ENCODE measurements at places on chromosomes 1 and 21.

DNA sequence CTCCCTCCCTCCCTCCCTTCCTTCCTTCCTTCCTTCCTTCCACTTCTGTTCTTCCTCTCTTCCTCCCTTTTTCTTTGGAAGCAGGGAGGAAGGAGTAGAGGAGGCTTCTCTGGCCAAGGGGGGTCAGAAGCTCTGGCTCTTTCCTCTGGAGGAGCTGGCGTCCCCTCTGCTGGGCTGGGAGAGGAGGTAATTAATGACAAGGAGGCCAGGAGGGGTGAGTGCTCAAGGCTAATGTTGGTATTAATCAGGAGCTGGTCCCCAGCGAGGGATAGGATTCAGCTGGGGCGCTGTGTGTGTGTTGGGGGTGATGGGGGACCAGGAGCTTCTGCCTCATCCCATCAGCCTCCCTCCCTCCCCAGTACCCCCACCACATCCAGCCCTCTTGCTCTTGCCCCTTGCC is 6.2 kb upstream of the PEAR1 start:
- no peak for DNase-seq

GRCh38 chr1:114208106-114208505 is 54.4 kb upstream of the SYT6 start:
- DNase-seq, result no peak

DNA sequence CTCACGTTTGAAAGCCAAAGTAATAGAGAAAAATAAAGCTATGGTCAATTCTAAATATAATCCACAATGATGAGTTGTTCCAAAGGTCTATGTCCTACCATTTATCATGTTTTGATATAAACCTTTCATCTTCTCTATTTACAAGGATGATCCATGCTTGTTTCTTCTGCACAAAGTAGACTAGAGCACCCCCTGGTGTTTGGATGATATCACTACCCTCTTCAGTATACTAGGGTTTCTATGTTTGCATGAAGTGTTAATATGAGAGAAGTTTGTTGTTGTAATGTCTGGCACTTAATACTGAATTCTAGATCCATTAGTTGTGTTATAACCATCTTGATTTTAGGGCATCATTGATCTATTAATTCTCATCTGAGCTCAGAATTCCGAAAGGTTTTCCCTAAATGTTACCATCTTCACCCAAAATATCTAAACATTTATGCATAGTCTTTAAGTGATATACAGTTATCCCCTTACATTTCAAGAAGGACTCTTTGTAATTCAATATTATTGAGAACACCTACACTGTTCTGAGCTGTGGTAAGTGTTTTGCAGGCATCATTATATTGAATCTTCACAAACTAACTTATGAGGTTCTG is 21.1 kb downstream of the CLDN8 start:
- DNase-seq, result no peak

- no peak for DNase-seq
Observed at GRCh38 chr1:93239863-93240262, 59.3 kb downstream of the CCDC18 start.

GRCh38 chr1:15843826-15844572 is 3.5 kb upstream of the SPEN start:
- no peak for DNase-seq

DNA sequence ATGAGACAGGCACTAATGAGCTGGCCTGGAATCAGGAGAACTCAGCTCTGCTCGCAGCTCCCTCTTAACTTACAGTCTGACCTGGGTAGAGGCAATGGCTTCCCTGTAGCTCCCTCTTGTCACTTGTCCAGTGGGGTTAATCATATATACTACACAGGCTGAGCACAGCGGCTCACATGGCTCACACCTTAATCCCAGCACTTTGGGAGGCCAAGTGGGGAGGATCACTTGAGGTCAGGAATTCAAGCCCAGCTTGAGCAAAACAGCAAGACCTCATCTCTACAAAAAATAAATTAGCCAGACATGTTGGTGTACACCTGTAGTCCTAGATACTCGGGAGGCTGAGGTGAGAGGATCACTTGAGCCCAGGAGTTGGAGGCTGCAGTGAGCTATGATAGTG is 4.2 kb downstream of the S100A6 start:
- DNase-seq, result no peak

DNA sequence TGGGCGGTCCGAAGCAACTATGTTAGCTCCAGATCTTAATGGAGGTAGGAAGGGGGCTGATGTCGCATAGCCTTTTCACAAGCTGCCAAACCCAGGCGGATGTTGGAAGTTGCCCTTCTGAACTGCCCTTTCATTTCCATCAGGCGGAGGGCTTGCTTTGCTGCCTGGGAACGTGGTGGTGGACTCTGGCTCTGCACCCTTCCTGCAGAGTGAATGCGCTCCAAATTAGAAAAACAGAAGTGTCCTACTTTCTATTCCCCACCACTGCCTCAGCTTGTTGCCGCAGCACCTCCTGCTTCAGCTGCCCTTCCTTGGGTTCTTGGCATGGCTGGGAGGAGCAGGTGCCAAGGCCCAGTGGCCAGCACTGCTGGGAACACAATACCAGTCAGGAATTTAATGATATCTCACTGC is 60.6 kb downstream of the AK4 start:
- no peak for DNase-seq

DNA sequence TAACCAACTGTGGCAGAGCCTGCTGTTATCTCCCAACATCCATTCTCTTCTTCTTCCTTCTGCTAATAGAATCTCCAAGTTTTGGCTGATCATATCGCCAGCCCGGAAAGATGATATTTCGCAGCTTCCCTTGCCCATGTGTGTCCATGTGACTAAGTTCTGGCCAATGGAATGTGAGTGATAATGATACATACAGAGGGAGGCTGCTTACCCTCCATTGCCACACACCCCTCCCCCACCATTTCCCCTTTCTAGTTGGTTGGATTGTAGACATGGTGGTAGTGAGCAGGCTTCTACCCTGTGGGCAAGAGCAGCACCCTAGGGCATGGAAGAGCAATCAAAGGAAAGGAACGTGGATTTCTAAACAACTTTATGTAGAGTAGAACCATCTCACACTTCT is 48.8 kb downstream of the SLC9C2 start:
- DNase-seq, result no peak

- no peak for DNase-seq
Observed at GRCh38 chr1:39294531-39294930, 90.0 kb downstream of the MACF1 start.

DNA sequence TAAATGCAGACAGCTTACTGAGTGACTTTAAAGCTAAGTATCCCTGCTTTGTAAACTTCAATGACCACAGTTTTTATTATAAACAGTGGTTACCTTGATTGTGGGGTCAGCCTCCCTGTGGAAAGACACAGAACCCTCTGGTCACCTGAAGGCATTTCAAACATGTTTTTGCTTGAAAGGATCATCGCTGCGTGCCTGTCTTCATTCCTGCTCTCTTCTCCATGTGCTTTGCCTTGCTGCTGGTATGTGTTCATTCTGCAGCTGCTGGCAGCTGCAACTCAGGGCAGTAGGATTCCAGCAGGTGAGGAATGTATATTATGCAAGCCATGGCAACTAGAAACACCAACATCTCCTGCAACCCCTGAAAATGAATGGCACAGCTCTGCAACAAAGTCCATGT is 81.0 kb upstream of the VAV3 start:
- no peak for DNase-seq

DNA sequence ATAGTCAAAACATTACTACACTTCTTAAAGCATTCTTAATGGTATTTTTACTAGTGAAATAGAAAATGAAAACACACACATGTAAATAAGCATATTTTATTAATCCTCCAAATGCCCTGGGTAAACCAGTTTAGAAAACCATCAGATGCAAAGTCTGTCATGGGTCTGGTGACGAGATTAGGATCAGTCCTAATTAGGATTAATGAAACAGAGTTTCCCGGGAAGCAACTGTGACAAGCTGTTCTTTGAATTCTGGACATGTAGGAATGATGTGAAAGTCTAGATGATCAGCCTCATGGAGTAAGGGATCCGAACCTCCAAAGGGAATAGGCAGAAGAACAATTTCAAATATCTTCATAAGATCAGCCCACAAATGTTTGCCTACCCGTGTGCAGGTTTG is 250.2 kb downstream of the KIF26B start:
- DNase-seq, result no peak

- DNase-seq, result no peak
Observed at GRCh38 chr1:116740746-116741145, 13.5 kb upstream of the CD2 start.

DNA sequence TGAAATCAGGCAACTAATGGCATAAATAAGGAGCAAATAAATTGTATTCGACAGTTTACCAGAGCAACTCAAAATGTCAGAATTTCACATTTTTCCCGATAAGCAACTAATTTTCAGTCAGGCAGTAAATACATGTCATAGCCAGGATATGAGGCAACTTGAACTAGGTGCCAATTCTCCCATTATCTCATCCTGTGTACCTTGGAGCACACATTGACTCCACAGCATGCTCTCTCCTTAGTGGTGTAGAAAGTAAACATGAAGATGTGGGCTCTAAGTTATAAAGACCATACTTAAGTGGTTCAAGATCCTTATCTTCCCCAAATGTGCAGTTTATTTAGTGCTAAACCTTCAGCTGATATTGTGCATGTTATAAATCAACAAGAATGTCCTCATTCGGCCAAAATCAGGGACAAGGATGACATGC is 197.8 kb downstream of the VAV3 start:
- DNase-seq, result no peak

- no peak for DNase-seq
Observed at GRCh38 chr1:173430677-173431303, 46.3 kb upstream of the PRDX6 start.

DNA sequence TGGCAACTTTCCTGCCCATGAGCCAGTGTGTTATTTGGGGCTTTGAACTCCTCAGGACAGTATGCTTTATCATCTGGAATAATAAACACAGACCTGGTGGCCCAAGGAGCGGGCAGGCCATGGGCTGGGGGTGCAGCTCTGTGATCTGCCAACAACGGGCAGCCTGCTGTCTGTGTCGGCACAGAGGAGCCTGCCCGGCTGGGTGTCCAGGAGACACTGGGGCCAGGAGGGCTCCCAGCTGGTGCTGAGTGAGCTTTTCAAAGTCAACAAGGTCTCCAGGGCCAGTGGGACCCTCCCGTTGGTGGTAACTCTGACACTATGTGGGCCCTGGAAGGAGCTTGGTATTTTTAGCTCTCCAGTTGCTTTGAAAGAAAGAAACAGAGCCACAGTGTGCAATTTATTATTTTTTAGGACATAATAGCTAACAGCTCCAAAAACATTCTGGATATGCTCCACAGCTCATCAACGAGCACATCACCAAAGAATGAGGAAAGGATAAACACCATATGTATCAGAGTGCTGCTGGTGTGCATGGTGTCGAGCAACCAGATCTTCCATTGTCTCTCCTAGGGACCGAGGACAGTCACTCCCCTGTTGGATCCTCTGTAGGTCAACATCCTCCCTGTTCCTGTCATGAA is 488.7 kb upstream of the USP24 start:
- no peak for DNase-seq

DNA sequence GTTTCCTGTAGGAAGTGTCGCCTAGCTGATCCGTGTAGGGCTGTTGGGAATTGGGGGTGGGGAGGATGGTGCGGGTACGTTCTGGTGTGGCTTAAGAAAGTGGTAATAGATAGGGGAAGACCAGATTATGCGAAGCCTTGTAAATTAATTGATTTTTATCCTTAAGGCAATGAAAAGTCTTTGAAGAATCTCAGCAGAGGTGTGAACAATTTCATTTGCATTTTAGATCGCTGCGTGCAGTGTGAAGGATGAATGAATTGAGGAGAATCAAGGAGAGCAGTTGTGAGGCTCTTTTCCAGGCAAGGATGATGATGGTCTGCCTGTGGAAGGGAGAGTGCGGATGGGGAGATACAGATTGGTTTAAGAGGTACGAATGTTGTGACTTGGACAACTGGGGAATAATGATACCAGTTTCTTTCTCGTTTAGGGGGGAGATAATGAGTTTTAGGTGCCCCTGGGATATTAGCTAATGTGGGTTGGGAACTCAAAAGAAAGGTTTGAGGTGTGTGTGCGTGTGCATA is 813 bp upstream of the DEDD start:
- DNase-seq, result no peak
